SJSA1 (cell line): ENCODE measurements at places on chromosomes 2 and 18. TPM values are rescaled to one million over a fixed set of nuclear protein-coding genes. Genes with fewer than 3 reads are reported as not detected.

GRCh38 chr2:56473524-56473923, 289.7 kb downstream of the CCDC85A start:
- no peaks in the 10 kb centered on the region for H3K4me1 ChIP-seq
- DNase-seq, result no peak
- H3K27ac ChIP-seq, result no peak overlapping the region
- H3K4me3 ChIP-seq, result no peak overlapping the region
- no peaks in the 10 kb centered on the region for H3K36me3 ChIP-seq

DNA sequence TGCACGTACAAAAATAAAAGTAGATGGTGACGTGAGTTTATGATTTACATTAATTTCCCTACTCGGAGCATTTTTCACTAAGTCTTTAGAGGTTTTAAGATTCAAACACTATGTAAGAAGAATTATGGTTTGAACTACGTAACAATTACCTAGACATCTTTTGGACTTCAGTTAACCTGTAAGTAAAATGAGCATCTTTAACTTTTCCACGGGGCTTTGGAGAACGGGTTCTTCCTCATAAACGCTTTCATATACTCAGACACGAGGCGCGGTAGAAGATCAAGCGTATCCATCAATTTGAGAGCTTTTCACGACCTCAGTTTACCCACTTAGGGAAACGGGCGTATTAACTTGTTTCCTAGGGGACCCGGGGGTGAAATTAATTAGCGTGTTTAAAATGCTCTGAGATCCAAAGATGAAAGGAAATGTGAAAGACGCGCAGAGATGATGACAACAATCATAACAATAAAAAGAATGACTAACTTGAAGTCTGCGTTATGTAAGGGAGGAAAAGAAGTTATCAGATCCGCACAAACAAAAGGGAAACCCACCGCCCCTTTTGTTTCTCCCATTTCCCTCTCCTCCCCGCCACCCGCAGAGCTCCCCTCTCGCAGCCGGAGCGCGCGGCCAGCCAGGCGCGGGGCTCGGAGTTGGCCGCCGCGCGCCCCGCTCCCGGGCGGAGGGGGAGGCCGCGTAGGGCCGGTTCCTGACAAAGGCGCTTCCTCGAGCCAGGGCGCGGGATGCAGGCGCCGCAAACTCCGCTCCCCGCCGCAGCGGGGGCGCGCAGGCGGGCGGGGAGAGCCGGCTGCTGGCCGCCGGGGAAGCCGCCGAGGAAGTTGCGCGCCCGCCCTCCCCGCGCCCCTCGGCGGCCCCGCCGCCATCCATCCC, 807 bp downstream of the PELI1 start:
- no peaks in the 10 kb centered on the region for H3K27me3 ChIP-seq
- no peak for DNase-seq
- H3K27ac ChIP-seq, result peak overlapping the region; percentile 72
- H3K4me3 ChIP-seq, result peak overlapping the region; percentile 99
- peaks cover 10% of the 10 kb centered on the region for H3K4me1 ChIP-seq
- peaks cover 9% of the 10 kb centered on the region for H3K36me3 ChIP-seq

- H3K4me1 ChIP-seq, result peaks cover 70% of the 10 kb centered on the region
- H3K27me3 ChIP-seq, result no peaks in the 10 kb centered on the region
- no peak for DNase-seq
- H3K27ac ChIP-seq, result no peak overlapping the region
- no peak overlapping the region for H3K4me3 ChIP-seq
- H3K36me3 ChIP-seq, result peaks cover 12% of the 10 kb centered on the region
Observed at GRCh38 chr2:108617617-108618016, 83.3 kb downstream of the LIMS1 start.

- H3K4me1 ChIP-seq, result no peaks in the 10 kb centered on the region
- no peak overlapping the region for H3K4me3 ChIP-seq
- no peaks in the 10 kb centered on the region for H3K27me3 ChIP-seq
- H3K27ac ChIP-seq, result no peak overlapping the region
- H3K36me3 ChIP-seq, result peaks cover 3% of the 10 kb centered on the region; the same call in 1 of the 2 replicates
Observed at GRCh38 chr18:14097761-14098160, 34.5 kb downstream of the ZNF519 start.

DNA sequence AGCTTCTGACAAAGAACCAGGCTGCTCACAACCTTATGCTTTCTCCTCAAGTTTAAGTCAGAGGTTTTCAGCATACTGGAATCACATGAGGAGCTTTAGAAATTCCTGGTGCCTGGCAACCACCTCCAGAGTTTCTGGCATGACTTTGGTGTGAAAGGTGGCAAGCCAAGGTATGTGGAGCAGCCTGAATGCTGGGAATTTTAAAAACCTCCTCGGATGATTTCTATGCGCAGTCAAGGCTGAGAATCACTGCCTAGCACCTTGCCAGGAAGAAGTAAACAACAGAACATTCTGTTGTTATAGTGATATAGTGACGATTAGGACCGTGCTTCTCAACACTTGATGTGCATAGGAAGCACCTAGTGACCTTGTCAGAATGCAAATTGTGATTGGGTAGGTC, 11.7 kb downstream of the CCBE1 start:
- no peak for DNase-seq
- no peak overlapping the region for H3K27ac ChIP-seq
- H3K36me3 ChIP-seq, result no peaks in the 10 kb centered on the region
- no peak overlapping the region for H3K4me3 ChIP-seq
- H3K27me3 ChIP-seq, result no peaks in the 10 kb centered on the region
- no peaks in the 10 kb centered on the region for H3K4me1 ChIP-seq

DNA sequence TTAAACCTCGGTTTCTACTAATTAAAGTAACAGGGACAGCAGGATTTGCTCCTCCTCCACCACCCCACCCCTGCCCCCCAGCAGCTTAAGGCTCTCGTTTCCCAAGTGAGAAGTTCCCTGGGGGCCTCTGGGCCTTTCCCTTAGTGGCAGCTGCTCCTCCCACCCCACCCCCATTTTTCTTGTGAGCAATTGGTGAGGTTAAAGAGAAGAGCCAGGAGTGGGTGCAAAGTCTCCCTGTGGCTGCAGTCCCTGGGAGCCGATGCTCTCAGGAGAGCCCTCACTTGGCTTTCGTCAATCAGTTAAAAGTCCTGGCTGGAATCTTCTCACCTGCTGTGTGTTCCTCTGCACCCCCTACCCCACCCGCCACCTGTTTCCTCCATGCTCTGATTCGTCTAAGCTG, 48.7 kb upstream of the AGAP1 start:
- H3K4me1 ChIP-seq, result no peaks in the 10 kb centered on the region
- H3K36me3 ChIP-seq, result no peaks in the 10 kb centered on the region
- H3K27me3 ChIP-seq, result no peaks in the 10 kb centered on the region
- H3K4me3 ChIP-seq, result no peak overlapping the region
- no peak for DNase-seq

Gene CD207
- not detected in 2 replicates for total RNA-seq
